ENCODE measurements at places on chromosomes 4 and X.

DNA sequence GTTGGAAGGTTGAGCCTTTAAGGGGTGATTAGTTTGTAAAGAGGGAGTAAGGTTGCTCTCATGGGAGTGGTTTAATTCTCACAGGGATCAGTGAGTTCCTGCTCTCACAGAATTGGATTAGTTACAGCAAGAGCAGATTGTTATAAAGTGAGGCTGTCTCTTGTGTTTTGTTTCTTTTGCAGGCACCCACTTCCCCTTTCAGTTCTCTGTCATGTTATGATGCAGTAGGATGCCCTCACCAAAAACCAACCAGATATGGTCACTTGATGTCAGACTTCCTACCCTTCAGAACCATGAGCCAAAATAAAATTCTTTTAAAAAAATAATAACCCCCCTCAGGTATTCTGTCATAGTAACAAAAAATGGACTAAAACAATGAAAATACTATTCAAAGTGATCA, 19.9 kb upstream of the IGSF1 start:
- no peak for DNase-seq

GRCh38 chrX:3415011-3415410, 68.6 kb upstream of the MXRA5 start:
- no peak for DNase-seq

GRCh38 chr4:44447563-44448504, 775 bp downstream of the KCTD8 start:
- no peak for DNase-seq

GRCh38 chr4:955931-956381, 17.4 kb downstream of the DGKQ start:
- DNase-seq: no peak

DNA sequence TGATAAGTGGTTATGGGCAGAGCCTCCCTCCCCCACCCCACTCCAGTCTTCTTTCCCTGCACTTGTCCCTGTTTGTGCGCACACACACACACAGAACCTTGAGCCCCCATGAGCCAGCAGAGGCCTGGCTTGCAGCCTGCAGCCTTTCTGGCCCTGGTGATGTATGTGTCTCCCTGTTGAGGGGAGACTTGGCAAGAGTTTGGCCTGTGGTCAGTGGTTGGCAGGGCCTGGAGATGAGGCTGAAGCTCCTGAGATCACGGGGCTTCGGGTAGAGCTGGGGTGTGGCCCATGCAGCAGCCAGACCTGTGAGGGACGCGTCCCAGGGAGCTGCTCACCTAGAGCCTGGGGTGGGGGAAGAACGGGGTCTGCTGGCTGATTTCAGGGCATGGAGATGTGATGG, 2.3 kb downstream of the GPR173 start:
- no peak for DNase-seq

DNA sequence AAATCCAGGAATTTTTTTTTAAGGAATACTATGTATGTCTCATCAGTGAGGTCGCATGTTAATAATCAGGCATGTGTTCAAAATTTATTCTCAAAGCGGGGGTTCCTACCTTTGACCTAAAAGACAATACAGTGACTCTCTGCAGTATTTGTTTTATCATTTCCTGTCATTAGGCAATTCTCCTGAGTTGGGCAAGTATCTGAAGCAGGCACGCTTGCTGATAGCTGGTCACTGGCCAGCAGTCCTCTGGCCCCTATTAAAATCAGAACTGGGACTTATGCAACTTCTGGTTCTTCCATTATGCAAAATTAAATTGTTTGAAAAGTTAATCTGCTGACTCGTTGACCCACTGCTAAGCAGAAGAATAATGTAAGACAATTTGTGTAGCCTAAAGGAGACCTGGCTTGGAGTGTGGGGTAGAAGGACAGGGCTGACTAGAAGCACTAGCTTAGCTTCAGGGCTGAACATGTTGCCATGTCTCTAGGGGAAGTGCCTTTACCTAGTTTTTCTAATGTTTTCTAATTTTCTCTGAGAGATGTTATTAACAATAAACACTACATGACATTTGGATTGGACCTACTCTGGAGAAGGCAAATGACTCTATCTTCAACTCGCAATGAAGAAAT, 36.0 kb upstream of the GABRA2 start:
- no peak for DNase-seq

- no peak for DNase-seq
Measured at GRCh38 chr4:89296896-89297295, 10.7 kb downstream of the GPRIN3 start.

DNA sequence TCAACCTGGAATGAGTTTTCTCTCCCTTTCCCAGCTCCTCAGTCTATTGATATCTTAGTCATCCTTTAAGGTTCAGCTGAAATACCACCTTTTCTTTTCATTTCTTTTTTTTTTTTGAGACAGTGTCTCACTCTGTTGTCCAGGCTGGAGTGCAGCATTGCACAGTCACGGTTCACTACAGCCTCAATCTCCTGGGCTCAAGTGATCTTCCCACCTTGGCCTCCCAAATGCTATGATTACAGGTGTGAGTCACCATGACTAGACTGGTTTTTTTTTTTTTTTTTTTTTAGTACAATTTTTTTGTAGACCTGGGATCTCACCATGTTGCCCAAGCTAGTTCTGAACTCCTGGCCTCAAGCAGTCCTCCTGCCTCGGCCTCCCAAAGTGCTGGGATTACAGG, 28.9 kb downstream of the AFF1 start:
- no peak for DNase-seq

DNA sequence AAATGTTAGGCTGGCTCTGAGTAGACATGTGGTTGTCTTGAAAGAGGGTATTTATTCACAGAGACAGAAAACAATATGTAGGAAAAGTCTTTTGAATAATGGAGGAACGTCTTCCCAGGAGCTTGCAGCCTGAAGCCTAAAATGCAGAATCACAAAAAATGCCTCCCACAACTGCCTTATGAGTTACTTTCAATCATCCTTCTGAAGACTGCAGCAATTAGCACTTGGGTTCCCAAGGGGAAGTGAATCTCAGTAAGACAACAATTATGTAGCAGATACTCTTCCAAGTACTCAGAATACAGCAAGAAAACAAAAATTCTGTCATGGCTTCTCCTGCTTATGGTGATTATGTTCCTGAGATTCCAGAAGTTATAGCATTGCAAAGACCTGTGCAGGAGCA, 166.6 kb upstream of the TBL1X start:
- no peak for DNase-seq

DNA sequence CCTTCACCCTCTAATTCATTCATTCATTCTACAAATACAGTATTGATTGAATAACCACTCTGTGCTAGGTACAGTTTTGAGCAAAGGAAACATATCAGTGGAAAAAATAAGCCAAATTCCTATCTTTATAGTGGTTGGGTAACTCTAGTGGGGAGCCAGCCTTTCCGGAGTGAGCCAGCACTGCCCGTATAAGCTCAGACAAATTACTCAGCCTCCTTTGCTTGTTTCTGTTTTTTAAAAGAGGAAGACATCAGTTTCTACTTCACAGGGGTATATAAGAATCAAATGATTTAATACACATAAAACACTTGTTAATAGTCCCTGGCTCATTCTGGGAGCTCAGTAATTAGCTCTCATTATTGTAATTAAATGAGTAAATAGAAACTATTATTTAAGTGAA, 238.2 kb upstream of the MAD2L1 start:
- DNase-seq: no peak

- DNase-seq: no peak
Measured at GRCh38 chr4:67273666-67274065, 271.6 kb downstream of the CENPC start.

- DNase-seq: no peak
Measured at GRCh38 chr4:38334791-38335190, 329.2 kb upstream of the KLF3 start.

DNA sequence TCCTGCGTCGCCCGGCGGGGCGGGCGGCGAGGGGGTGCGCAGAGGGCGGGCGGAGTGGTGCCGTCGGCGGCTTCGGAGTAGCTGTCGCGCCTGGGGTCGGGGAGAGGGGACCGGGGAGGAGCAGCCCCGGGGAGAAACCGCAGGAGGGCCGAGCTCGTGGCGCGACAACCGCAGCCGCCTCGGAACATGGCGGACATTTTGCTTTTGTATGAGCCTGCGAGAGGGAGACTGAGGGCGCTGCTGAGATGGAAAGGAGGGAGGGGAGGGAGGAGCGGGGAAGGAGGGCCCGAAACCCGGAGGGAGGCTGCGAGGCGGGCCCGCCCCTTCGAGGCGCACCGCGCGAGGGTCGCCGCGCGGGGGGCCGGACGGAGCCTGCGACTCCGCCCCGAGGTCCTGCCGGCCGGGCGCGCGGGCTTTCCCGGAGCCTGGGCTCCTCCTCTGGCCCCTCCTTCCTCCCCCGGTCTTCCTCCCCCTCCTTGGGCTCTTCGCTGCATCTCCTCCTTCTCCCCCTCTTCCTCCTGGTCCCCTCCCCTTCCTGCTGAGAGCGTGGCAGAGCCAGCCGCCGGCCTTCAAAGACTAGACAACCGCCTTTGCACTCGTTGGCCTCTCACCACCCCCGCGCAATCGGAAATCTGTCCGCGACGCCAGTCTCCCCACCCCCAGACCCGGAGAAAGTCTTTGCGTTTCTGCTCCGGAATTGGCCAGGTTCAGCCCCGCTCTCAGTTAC, 1.1 kb downstream of the INTS6L start:
- peak; percentile 49 for DNase-seq

DNA sequence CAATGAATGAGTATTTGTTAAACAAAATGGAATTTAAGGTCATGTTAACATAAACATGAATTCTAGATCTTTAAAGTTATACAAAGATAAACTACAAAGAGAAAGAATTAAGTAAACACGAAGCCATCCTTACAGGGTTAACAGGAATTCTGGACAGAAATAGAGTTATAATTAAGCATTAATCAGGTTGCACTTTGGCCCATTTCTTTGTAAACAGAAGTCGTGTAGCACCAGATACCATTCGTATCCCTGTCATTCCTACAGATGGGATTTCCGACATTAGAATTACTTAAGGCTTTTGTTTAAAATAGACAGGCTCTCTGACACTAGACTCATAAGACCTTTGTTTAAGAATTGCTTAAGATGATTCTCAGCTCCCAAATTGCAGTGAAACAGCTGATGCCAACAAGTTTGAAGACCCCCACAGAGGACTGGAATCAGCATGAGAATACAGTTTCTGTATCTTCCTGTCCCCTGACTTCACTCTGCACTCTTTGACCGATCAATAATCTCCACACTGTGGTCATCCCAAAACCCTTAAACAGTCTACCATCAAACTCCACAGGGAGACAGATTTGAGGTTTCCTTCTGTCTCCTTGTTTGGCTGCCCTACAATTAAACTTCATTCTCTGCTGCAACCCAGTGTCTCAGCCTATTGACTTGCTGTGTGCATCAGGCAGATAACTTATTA, 22.3 kb upstream of the TMEM150C start:
- no peak for DNase-seq

DNA sequence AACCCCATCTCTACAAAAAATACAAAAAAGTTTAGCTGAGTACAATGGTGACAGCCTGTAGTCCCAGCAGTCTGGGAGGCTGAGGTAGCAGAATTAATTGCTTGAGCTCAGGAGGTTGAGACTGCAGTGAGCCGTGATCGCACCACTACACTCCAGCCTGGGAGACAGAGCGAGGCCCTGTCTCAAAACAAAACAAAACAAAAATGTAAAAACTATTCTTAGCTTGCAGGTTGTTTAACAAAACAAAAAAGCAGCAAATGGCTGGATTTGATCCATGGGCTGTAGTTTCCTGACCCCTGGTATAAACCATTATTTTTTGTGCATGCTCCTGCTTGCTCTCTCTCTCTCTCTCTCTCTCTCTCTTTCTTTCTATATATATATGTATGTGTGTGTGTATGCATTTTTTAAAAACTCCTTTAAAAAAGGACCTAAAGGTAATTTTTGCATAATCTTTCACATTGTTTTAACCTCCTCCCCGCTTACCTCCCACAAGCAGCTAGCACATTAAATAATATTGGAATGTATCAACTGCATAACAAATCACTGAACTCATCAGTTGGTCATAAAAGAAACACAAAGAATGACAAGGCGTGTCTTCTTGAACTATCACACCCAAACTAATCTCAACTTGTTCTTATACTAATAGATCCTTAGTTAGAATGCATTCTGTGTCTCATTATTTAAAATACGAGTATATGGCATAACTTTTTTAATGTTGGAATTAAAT, 4.8 kb downstream of the AREG start:
- DNase-seq: no peak
